ENCODE measurements at places on chromosomes 6 and 20.

GRCh38 chr6:3887150-3887700 lies 38.1 kb downstream of the FAM50B start:
- no peak for DNase-seq

DNA sequence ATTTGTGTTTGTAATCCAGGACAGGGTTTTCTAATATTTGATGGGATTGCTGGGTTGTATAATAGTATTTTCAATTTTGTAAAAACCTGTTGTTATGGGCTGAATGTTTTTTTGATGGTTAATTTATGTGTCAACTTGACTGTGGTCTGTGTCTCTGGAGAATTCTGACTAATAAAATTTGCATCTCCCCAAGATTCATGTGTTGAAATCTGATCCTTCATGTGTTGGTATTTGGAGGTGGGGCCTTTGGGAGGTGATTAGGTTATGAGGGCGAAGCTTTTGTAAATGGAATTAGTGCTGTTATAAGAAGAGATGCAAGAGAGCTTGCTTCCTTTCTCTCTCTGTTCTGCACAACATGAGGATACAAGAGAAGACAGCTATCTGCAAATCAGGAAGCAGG lies 48.7 kb upstream of the SAMD5 start:
- DNase-seq: no peak

GRCh38 chr20:48468571-48468970 lies 359.2 kb downstream of the PREX1 start:
- DNase-seq: no peak

GRCh38 chr6:137749696-137750211 lies 117.3 kb upstream of the TNFAIP3 start:
- no peak for DNase-seq

- DNase-seq: no peak
Observed at GRCh38 chr20:58402827-58403226, 13.8 kb downstream of the VAPB start.

- DNase-seq: no peak
Observed at GRCh38 chr6:47977314-47977713, 133.7 kb downstream of the PTCHD4 start.

DNA sequence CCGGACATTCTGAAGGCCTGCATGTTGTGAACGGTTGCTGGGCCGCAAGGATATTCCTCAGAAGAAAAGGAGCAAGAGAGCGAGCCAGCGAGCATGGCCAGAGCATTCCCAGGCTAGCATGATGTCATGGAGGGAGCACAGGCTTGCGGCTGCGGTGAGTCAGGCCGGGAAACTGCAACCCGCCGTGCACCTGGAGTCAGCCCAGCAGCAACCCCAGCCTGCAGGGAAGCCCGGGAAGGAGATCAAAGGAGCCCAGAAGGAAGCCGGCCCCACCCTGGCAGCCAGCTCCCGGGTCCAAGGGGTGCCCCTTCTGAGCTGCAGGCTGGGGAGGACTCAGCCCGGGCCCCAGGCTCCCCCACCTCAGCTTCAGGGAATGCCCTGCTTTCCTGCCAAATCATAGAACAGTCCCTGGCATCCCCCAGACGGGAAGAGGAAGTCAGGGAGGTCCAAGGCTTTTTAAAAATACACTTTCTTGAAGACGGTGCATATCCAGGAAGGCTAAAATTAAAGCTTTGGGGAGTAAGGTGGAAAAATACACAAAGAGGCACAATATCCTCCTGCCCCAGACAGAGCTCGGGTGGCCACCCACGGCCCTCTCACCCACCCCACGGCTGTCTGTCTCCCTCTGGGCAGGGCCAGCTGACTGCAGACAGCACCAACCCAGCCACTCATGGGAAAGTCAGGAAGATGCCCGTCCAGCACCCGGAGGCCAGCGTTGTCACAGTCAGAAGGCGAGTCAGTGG lies 53.7 kb downstream of the BMP7 start:
- DNase-seq: no peak

- no peak for DNase-seq
Observed at GRCh38 chr6:24149836-24150235, 23.8 kb downstream of the NRSN1 start.

- DNase-seq: no peak
Observed at GRCh38 chr6:15507746-15508145, 155.1 kb downstream of the DTNBP1 start.

DNA sequence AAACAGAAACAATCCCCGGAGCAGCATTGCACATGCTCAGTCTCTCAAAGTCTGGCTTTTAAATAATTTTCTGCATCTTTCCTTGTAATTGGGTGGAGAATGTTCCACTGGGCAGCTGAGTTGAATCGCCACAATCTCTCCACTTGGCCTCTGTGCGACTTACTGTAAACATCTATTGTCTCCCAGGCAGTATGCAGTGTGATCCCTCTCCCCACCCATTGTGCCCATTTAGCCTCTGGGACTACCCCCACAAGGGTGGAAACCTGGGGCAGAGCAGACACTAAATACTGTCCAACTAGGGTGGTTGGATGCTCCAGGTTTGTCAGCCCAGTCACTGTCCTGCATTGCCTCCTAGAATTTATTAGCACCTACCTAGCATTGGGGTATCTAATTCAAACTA lies 96.2 kb downstream of the JARID2 start:
- no peak for DNase-seq

DNA sequence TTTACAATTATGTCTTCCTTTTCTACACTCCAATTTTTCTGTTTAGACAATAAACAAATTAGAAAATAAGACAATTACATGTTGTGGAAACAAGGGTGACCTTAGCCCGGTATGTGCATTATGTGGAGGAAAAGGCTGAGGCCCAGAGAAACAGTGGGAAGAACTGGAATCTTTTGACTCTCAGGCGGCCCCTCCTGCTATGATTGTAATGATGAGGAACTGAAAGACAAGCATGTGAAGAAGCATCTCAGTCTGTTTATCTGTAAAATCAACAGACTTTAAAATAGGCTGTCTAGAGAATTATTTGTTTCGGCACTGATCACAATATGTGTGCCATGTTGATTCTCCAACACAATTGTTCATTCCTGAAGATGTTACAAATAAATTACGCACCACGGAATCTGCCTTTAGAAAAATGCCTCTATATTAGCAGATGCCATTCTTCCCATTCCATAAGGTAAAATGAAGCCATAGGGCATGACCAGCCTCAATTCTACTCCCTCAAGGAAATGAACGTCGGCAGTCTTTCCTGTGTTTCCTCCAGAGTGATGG lies 1201.6 kb upstream of the CITED2 start:
- DNase-seq: no peak

DNA sequence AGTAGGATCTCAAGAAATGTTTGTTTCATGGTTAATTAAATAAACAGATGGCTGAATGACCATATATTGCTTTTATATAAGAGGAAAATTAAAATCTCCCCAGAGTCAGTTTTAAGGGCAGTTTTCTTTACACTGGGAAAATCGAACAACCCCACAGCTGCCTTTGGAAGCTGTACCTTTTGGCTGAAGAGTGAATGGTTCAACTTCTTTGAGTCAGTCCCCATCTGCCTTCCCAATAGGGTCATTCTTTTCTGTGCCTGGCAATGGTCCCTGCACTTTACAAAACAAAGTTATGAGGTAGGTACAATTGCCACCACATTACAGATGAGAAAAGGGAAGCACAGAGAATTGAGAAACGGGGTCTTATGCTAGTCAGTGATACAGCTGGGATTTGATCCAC lies 39.5 kb downstream of the TSHZ2 start:
- DNase-seq: no peak

DNA sequence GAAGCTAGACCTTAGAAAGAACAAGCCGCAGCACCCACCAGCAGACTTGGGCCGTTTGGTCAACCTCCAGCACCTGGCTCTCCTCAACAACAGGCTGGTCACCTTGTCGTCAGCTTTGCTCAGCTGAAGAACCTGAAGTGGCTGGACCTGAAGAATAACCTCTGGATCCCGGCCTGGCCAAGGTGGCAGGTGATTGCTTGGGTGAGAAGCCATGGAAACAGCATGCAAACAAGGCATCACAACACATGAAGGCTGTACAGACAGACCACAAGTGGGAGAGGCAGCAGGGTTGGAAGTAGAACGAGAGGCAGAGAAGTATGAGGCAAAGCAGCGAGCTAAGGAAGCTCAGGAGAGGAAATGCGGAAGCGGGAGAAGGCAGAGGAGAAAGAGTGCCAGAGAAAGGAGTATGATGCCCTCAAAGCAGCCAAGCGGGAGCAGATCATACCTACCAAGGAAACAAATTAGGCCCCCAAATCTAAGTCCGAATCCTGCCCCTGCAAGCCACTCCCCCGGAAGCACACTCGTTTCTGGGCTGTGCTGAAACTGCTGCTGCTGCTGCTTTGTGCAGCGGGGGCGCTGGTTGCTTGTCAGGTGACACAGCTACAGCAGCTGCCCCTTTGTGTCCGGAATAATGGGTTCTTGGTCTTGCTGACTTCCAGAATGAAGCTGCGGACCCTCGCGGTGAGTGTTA lies 121.6 kb upstream of the LGSN start:
- DNase-seq: no peak

GRCh38 chr6:14999106-14999505 lies 246.8 kb upstream of the JARID2 start:
- no peak for DNase-seq

DNA sequence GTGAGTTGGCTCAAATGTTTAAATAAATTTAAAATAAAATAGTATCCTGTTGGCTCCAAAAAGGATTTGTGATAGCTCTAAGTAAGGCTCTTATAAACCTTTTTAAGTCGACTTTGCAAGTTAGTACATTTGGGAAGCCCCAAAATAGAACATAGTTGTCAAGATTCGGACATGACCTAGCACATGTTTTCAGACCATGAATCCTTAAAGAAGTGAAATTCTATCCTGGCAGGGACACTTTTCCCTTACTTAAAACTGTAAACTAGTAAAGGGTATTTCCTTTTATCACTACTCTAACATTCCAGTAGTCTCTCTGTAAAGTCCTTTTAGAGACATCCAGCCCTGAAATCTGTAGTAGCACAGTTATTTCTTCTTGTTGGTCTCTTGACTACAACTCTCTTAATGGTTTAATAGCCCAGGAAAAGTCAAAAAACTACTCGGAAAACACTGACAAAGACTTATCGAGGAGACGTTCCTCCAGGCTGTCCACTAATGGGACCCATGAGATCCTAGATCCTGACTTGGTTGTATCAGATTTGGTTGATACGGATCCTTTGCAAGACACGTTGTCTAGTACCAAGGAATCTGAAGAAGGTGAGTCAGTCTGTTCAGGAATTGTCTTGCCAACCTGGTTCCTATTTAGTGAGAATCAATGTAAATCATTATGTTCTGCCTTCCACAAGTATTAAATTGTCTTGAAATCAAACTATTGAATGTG lies 83.6 kb downstream of the SCAND1 start:
- DNase-seq: no peak

DNA sequence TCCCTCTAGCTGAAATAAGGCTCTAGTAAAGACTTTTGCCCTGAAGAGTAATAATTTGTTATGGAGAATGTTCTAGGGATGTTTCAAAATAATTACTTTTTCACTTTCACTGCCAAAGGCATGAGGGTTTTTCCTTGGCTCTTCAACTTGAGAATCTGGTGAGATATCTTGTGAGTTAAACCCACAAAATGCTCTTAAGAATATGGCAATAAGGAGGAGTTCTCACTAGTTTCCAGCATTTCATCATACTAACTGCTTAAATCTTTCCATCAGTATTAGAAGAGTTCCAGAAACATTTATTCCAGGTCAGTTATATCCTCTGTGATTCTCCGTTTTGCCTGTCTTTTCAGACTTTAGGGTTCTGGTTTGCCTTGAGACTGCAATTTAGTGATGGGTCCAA lies 785.6 kb upstream of the GJE1 start:
- DNase-seq: no peak

DNA sequence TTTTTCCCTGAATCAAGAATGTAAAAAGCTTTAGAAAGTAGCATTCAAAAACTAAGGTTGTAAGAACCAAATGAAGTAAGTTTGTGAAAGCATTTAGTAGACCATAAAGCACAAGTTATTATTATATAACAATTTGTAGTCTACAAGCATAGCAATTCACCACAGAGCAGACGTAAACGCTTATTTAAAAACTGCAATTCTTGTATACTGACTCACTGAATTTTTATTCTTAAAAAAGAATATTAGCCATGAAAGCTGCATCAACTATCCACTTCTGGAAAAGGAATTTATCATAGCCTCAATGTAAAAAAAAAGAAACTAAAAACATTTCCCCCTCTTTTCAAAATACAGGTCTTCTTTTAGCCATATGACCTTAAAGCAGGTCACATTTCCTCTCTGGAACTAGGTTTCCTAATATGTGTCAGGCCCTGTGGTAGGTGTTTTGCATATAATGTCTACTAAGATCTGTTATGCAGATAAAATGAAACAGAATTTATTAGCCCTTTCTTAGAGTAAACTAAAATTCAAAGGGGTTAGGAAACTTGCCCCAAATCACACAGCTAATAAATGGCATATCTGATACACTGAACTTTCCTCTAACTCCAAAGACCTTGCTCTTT lies 2.1 kb downstream of the MAP3K7 start:
- no peak for DNase-seq

GRCh38 chr20:10659651-10660601 lies 13.9 kb downstream of the JAG1 start:
- no peak for DNase-seq

GRCh38 chr20:1338096-1338495 lies 9.2 kb upstream of the SDCBP2 start:
- DNase-seq: no peak

DNA sequence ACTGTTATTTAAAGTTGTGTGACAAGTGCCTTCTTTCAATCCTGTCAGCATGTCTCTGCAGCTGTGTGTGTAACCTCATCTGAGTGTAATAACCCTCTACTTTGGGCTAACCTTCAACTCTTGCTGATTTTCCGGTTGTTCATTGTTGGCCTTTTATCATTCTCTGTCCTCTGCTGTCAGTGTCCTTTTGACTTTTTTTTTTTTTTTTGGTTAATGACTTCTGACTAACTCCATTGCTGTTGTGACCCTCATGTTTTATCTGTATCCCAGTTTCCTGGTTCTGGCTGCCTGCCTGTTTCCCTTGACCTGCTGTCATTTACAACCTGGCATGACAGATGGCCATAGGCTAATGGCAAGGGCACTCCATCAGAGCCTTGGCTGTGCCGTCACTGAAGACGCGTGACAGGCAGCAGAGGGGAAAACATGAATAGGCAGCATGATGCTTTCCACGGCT lies 145.7 kb upstream of the MAN1A1 start:
- no peak for DNase-seq

- DNase-seq: no peak
Observed at GRCh38 chr6:107495196-107495643, 5.3 kb downstream of the SOBP start.

DNA sequence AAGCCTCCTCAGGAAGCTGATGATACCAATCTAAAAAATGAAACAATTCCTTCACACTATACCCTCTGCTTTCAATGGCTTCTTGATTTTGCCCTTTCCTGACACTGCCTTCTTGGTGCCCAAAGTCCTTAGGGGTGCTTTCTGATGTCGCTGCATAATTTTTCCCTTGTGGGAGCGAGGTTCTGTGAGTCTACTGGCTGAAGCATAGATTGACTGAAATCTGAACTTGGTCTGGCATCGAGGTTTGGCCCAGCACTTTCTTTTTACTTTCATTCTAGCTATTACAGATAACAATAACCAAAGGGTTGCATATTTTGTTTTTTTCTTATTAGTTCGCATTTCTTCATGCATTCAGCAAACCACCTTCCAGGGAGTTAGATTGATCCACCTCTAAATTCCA lies 65.8 kb downstream of the E2F3 start:
- DNase-seq: no peak
